Activated T-helper 2 cell treated with anti-CD3 and anti-CD28 coated beads, Interferon-gamma antibody, Interleukin-2, Interleukin-4, amounts not matched to agents 10 μg/mL and 5 μg/mL and 100 μg/mL, durations not matched to agents 14 hours and 24 hours and 36 hours (primary cell): ENCODE measurements at places on chromosomes 1 and 21. TPM values are rescaled to one million over a fixed set of nuclear protein-coding genes. Genes with fewer than 3 reads are reported as not detected.
A peak's percentile ranks its signal among the peaks of the same experiment; 100 is the strongest.

Gene VCAM1
- total RNA-seq = 0.05 TPM in 1 of 2 replicates, not detected in the other

Gene DNALI1
- not detected in 2 replicates for total RNA-seq

Gene LIPI
- total RNA-seq = not detected in 2 replicates

Gene MRPL39
- total RNA-seq = 53.1 and 54.4 TPM in 2 replicates

Gene KIF21B
- total RNA-seq = 50.4 and 53.2 TPM in 2 replicates

DNA sequence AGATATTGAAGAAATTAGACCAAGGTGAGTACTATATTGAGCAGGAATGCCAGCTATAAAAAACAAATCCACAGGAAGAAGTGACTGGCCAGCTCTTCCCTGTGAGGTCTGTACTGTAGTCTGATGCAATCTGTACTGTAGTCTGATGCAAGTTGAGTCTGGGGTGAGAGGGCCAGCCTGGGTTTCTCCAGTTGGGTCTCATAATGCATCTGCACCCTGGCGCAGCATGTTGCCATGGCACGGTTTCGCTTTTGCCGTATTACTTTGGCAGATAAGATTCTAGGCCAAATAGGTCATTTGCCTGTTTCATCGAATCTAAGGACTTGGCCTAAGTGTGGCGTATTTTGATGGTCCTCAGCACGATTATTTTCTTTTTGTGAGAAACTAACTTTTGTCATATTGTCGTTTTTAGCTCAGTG, 24.4 kb upstream of the PGD start:
- H3K36me3 ChIP-seq = peaks cover 34% of the 10 kb centered on the region
- no peak for DNase-seq
- H3K4me1 ChIP-seq = no peaks in the 10 kb centered on the region
- no peak overlapping the region for H3K27ac ChIP-seq
- H3K27me3 ChIP-seq = no peaks in the 10 kb centered on the region

DNA sequence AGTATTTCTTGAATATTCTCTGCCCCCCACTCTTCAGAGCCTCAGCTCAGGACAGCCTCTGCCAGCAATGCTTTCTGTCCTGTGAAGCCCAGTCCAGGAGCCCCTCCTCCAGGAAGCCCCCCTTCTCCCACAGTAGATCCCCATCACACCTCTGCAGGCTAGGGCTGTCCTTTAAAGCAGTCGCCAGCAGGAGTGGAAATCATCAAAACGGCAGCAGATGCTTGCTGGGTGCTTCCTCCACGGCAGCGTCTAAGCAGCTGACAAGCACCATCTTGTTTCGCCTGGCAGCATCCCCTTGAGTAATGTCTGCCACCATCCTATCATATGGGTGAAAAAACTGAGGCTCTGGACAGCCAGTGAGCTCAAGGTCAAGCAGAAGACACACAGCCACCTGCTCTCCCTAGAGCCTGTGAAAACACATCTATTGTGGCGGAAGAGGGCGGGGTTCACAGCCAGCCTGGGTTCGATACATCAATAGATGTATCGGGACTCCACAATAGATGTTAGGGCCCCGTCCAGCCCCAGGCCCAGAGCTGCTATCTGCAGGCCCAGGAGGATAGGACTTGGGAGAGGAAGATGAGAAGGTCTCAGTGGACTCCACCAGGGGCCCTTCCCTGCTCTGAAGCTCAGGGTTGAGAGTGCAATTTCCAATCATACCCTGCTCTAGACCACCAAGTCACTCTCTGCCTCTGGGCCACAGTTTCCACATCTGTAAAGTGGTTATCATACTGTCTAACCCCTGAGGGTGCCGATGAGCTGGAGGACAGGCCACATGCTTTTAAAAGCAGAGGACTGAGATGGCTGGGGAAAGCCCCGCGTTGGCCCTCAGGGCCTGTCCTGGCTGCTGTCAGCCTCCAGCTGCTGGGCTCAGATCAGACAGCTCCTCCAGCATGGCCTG, 17.5 kb downstream of the RUNX3 start:
- peaks cover 14% of the 10 kb centered on the region for H3K4me1 ChIP-seq
- DNase-seq = no peak
- peaks cover 79% of the 10 kb centered on the region for H3K36me3 ChIP-seq
- H3K27ac ChIP-seq = peak overlapping the region; percentile 65
- no peak overlapping the region for H3K4me3 ChIP-seq

DNA sequence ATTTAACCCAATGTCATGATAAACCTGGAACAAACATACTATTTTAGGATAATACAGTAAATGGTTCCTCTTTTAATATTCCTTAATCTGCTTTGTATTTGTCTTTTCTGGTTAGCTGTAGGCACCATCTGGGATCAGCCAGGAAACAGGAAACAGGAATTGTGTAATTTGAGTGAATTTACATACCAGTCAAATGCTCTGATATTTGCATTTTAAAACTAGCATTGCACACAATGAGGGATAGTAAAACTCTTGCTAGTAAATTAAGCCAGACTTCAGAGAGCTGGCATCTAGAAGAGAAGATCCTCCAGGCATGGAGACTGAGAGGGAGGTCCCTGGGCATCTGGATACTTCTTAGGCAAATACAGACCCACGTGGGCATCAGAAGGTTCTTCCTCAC, 103.5 kb downstream of the HMCN1 start:
- H3K27me3 ChIP-seq = no peaks in the 10 kb centered on the region
- no peak overlapping the region for H3K4me3 ChIP-seq
- H3K27ac ChIP-seq = no peak overlapping the region
- no peaks in the 10 kb centered on the region for H3K4me1 ChIP-seq

DNA sequence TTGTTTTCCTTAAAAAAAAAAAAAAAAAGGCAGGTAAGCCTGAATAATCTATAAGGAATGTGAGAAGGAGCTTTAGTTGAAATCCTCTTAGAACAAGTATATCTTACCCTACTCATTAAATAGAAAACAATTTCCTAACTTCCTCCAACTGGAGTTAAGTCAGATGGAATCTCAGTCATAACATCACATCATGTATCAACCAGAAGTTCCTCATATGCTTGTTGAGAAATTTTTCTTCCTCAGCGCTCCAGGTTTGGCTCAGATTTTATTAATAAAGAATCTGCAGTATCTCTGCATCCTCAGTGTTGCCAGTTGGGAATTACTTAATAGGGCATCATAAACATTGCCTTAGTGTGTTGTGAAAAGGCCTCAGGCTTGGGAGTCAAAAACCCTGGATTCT, 37.6 kb downstream of the DUSP10 start:
- H3K27me3 ChIP-seq = no peaks in the 10 kb centered on the region
- H3K4me1 ChIP-seq = peaks cover 30% of the 10 kb centered on the region
- no peak for DNase-seq
- no peak overlapping the region for H3K27ac ChIP-seq
- H3K4me3 ChIP-seq = no peak overlapping the region

DNA sequence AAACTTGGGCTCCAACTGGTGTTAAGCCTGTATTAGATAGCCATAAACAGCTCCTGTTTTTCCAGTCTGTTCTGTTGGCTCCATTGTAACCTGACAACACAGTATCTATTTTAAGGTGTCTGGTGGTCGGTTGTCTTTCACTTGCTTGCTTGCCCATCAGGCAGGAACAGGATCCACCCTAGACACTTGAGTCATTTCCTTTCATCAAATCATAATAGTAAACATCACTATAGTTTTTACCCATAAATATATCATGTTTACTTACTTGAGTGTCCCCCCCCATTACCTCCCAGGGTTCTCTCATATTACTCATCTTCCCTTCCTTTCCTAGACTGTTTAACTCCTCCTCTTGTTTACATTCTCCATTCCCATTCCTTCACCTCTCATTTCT, 2.9 kb downstream of the DDI2 start:
- peaks cover 30% of the 10 kb centered on the region for H3K36me3 ChIP-seq
- no peaks in the 10 kb centered on the region for H3K27me3 ChIP-seq
- no peak overlapping the region for H3K27ac ChIP-seq
- peak overlapping the region; percentile 55 for H3K4me3 ChIP-seq
- H3K4me1 ChIP-seq = peaks cover 45% of the 10 kb centered on the region
- no peak for DNase-seq

DNA sequence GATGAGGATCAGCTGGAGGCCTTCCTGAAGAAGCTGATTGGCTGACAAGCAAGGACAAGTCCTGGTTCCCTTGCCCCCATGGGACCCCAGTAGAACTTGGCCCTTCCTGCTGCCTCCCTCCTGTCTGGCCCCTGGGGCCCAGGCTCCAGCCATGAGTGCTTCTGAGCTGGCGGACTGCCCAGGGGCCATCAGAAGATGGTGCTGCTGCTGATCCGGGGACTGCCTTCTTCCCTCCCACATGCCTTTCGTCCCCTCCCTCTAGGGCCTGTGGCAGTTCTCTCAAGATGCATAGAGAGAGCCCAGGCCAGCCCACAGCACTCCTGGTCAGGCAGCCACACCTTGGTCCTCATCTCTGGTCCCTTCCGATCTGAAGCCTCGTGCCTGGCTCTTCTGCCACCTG, 57.9 kb upstream of the PRKACB start:
- no peak for DNase-seq
- no peaks in the 10 kb centered on the region for H3K36me3 ChIP-seq
- peaks cover 16% of the 10 kb centered on the region for H3K4me1 ChIP-seq
- H3K27me3 ChIP-seq = peaks cover 14% of the 10 kb centered on the region

- H3K4me1 ChIP-seq = no peaks in the 10 kb centered on the region
- peaks cover 7% of the 10 kb centered on the region for H3K27me3 ChIP-seq
- H3K4me3 ChIP-seq = no peak overlapping the region
- no peaks in the 10 kb centered on the region for H3K36me3 ChIP-seq
Measured at GRCh38 chr1:38258085-38258627, 211.6 kb upstream of the POU3F1 start.

DNA sequence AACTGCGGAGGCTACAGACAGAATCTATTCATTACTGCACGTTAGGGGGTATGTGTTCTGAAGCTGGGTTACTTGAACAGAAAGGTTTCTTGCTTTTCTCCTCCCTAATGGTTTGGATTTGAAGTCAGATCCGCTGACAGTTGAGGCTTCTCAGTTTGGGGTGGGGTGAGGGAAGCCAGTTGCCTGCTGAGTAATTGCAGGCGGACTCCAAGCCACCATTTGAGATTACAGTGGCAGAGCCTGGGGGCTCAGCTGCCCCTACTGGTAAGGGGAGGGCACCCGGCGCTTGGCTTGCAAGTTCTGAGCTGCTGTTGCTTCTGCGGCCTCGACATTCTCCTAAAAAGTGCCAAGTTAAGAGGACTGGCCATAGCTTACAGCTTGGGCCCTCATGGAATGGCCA, 2.0 kb downstream of the GRHL3 start:
- peaks cover 86% of the 10 kb centered on the region for H3K27me3 ChIP-seq
- no peaks in the 10 kb centered on the region for H3K36me3 ChIP-seq
- H3K4me3 ChIP-seq = no peak overlapping the region
- H3K4me1 ChIP-seq = peaks cover 26% of the 10 kb centered on the region

DNA sequence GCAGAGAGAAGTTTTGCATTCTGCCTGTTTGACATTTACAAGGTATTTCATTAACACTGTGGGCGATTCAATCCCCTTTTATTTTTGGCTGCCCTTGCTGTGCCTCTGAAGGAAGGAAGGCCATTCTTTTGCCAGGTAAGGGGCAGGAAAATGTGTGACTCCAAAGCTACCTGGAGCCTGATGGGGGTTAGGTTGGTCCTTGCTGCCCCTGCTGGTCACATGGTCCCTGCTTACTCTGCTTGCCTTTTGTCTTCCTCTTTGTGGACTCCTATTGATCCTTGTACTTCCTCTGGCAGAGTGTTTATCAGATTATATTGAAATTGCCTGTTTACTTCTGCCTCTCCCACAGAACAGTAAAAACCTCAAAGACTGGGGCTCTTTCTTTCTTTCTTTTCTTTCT, 65.7 kb downstream of the ST6GALNAC3 start:
- no peaks in the 10 kb centered on the region for H3K4me1 ChIP-seq
- H3K27ac ChIP-seq = no peak overlapping the region
- no peaks in the 10 kb centered on the region for H3K36me3 ChIP-seq
- no peaks in the 10 kb centered on the region for H3K27me3 ChIP-seq

- DNase-seq = no peak
- no peaks in the 10 kb centered on the region for H3K27me3 ChIP-seq
- no peak overlapping the region for H3K4me3 ChIP-seq
Measured at GRCh38 chr1:218872928-218873327, 300.8 kb upstream of the LYPLAL1 start.

DNA sequence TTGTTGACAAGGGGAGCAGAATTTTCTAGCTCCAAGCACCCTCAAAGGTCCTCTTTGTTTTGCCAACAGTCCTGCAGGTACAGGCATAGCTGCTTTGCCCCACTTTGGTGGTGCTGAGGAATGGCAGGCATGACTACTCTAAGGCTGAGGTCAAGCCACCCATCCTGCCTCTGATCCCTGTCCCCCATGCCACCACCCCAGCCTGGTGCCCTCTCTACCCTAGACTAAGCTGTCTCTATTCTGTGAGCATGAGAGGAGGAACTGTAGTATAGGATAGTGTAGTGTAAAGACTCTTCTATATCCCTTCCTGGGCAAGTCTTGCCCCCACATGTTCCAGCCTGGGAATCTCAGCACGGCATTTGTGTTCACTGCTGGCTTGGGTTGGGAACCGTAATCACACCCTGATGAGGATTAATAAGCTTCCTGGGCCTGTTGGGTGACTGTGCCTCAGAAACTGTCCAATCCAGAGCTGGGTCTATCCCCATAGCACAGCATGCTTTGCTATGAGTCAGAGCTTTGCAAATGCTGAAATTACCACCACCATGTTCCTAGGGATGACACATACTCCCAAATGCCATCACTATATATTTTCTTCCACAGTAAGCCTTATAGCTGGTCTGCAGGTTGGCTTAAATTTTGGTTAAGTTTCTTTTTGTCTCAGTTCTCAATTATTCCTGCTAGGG, 105.7 kb upstream of the PPP2R5A start:
- peaks cover 14% of the 10 kb centered on the region for H3K4me1 ChIP-seq
- no peak overlapping the region for H3K27ac ChIP-seq
